ENCODE measurements at places on chromosomes 4 and X.

DNA sequence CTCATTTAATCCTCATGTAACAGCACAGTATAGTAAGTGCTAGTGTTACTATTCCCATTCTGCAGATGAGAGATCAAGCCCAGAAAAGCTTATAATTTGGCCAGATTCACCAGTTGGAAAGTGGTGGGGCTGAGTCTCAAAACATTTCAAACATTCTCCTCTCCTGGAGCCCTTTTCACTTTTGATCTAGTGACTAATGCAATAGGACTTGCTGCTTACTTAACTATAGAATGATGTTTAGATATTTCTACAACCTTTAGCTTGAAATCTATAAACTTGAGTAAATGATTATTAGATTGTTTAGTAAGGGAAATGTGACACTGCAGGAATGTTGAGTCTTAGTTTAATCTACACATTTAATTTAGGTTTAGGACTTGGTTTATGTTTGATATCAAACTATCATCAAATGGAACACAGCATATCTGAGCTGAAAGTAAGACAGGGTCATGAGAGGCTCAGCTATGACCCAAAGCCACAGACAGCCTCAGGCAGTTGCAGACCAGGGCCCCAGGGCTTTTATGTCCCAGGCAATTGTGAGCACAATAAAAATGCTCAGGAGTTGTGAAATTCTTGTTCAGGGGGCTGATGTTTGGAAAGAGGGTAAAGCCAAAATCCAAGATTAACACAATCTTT is 199.5 kb upstream of the HS3ST1 start:
- DNase-seq, result no peak

- DNase-seq, result no peak
Measured at GRCh38 chr4:47155919-47156318, 124.6 kb downstream of the GABRB1 start.

DNA sequence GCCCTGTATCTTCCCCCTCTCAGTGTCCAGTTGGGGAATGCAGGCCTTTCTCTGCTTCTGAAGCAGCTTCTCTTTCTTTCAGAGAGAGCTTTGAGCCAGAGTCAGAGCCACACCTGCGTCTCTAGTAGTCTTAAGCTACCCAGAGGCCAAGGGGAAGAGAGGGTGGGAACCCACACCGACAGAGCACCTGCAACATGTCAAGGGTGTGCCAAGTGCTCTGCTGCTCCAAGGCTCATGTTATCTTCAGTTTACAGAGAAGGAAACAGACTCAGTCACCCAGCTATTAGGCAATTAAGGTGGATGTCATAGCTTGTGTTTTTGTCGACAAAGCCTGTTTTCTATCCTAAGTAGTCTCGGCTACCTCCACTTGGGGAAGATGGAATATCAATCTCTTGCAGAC is 22.7 kb upstream of the RNF212 start:
- DNase-seq, result no peak

DNA sequence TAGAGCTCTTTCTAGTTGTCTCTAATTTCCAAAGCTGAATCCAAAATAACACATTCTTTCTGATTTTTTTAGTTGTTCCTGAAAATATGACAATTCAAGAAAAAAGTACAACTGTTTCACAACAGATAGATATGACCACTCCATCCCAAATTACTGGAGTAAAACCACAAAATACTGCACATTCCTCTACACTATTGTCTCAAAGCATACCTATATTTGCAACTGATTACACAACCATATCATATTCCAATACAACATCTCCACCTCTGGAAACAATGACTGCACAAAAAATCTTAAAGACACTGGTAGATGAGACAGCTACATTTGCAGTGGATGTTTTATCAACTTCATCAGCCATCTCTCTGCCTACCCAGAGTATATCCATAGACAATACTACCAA is 43.6 kb downstream of the ADGRG4 start:
- DNase-seq, result no peak

DNA sequence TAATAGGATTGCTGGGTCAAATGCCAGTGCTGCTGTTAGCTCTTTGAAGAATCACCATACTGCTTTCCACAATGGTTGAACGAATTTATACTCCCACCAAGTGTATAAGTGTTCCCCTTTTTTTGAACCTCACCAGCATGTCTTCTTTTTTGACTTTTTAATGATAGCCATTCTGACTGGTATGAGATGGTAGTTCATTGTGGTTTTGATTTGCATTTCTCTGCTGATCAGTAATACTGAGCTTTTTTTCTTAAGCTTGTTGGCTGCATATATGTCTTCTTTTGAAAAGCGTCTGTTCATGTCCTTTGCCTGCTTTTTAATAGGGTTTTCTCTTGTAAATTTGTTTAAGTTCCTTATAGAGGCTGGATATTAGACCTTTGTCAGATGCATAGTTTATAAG is 14.8 kb downstream of the USP38 start:
- DNase-seq, result no peak

GRCh38 chr4:71456841-71457240 is 118.0 kb downstream of the SLC4A4 start:
- no peak for DNase-seq

- DNase-seq, result no peak
Measured at GRCh38 chr4:139892973-139893736, 227.5 kb downstream of the MGST2 start.

- peak; percentile 19 for DNase-seq
Measured at GRCh38 chrX:135543924-135544323, 23.5 kb downstream of the INTS6L start.

DNA sequence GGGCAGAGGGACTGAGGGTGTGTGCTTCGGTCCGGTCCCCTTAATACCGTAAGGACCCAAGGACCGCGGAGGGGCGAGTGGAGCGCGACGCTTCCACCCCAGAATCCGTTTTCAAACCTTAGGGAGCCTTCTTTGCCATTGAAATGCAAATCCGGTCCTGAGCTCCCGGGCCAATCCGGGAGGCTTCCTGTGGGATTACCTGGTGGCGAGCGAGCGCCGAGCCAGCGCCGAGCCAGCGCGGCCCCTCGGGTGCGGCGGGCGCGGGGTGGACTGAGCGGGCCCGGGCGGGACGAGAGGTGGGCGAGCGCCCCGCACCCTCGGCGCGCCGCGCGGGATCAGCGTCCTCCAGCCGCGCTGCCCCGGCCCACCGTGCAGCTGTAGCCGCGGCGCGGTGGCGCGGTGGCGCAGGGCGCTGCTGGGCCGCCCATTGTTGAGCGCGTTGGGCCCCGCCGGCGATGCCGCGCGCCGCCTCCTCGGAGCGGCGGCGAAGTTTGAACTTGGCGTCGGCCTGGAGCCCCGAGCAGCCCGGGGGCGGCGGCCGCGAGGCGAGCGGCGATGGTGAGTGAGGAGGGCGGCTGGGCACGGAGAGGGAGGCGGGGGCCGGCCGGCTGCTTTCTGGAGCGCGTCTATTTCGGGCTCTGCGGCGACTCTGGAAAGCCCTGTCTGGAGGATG is 208.7 kb downstream of the SOWAHB start:
- DNase-seq, result no peak

- DNase-seq, result no peak
Measured at GRCh38 chr4:189443341-189443740, 497.3 kb upstream of the FRG1 start.

GRCh38 chr4:146022541-146022940 is 83.9 kb upstream of the ZNF827 start:
- DNase-seq, result no peak

- DNase-seq, result no peak
Measured at GRCh38 chr4:6991771-6992557, 51.2 kb upstream of the TADA2B start.

GRCh38 chrX:11188664-11189063 is 77.5 kb downstream of the HCCS start:
- no peak for DNase-seq

- DNase-seq, result no peak
Measured at GRCh38 chr4:88535090-88535755, 11.6 kb upstream of the PYURF start.

DNA sequence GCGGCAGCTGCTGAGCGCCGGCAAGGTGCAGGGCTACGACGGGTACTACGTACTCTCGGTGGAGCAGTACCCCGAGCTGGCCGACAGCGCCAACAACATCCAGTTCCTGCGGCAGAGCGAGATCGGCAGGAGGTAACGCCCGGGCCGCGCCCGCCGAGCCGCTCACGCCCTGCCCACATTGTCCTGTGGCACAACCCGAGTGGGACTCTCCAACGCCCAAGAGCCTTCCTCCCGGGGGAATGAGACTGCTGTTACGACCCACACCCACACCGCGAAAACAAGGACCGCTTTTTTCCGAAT is 117.0 kb downstream of the DCTD start:
- no peak for DNase-seq

DNA sequence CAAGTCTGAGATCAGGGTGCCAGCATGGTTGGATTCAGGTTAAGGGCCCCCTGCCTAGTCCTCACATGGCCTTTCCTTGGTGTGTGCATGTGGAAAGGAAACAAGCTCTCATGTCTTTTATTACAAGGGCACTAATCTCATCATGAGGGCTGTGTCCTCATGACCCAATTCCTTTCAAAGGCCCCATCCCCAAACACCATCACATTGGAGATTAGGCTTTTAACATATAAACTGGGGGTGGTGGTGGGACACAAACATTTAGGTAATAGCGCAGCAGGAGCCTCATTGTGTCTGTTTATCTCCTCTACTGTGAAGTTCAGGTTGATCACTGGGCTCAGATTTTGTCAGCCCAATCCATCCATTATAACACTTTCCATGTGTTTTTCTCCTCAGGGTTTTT is 41.0 kb downstream of the BEX3 start:
- no peak for DNase-seq
